ENCODE measurements at places on chromosomes 2 and 18.

- no peak for DNase-seq
These were observed 769 bp downstream of the ATF2 start for GRCh38 chr2:175167076-175167791.

DNA sequence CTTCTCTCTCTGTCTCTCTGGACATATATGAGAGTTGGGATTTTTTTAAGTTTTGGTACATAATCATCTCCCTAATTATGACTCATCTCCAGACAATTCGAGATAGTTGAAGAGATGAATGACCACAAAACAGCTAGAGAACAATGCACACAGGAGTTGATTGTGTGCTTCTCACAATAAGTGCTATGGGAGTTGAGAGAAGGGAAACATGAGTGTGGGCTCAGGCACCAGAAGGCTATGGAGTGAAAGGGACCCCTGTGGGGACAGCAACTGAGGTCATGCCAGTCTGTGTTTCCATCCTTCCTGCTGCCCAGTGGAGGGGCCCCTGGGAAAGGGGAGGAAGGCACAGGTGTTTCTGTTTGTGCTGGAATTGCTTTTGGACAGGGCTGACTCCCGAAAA is 6.5 kb upstream of the YWHAQ start:
- DNase-seq, result no peak

- no peak for DNase-seq
These were observed 67.2 kb downstream of the LRRFIP1 start for GRCh38 chr2:237694415-237695194.

DNA sequence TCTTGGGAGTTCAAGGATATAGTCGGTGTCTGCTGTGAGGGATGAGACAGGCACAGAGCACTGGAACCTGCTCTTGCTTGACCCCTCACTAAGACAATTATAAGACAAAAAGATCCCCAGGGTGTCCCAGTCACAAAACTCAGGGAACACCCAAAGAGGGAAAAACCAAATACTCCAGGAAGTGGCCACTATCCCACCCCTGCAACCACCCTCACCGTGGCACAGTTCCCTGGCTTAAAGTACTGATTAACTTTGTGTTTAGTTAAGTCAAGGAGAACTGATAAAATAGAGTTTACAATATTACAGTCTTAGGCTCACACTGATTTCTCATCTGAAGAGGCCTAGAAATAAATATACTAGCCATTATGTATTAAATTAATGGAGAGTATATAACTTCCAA is 13.5 kb downstream of the IL36B start:
- no peak for DNase-seq

GRCh38 chr2:114020668-114021067 is 130.8 kb downstream of the ACTR3 start:
- no peak for DNase-seq

- DNase-seq, result no peak
These were observed 299.5 kb downstream of the ARHGAP15 start for GRCh38 chr2:143428700-143429099.

DNA sequence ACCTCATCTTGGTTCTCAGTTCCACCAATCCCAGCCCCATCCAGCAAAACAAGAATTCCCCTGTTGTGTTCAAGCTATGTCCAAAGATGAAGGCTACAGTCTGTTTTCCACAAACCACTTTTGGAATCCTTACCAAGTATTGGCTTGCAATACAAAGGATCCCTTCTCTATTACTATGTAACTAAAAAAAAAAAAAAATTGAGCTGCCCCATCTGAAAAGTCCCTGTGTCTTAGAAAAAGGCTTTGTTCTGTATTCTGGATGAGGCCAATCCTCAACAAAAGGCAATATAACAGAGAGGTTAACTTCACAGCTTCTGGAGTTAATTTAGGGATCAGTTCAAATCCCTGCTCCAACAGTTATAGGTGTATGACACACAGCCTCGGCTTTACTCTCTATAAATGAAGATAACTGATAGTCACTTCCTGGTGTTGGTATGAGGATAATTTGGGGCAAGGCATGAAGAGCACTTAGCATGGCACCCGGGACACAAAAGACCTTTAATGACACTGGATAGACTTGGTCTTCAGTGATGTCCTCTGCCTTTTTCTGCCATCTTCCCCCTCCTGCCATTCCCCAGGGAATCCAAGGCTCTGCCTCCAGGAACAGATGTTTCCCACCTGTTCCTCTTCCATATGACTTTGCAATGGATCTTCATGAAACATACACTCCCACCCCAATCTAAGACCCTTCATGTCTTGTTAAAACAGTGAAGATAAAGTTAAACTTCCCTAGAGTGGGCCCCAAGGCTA is 61.2 kb upstream of the ATL2 start:
- DNase-seq, result no peak
